ENCODE measurements at places on chromosomes 4 and X.

DNA sequence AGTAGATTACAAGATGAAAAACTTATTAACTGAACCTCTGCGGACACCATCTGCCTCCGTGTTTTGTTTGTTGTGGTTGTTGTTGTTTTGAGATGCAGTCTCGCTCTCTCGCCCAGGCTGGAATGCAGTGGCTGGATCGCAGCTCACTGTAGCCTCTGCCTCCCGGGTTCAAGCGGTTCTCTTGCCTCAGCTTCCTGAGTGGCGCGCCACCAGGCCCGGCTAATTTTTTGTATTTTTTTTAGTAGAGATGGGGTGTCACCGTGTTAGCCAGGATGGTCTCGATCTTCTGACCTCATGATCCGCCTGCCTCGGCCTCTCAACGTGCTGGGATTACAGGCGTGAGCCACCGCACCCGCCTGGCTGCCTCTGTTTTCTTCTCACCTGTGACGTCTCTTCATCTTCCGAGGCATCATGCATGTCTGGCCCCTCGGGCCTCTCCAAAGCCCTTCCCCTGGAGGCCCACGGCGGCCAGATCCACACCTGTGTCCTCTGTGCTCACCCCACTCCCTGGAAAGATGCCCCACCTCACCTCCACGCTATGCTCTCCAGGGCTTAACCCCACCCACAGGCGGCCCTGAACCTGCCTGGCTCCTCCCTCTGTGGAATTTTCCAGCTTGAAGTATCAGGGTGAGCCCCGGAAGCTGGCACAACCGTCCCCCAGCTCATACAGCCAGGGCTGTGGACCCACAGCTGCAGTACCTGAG is 77.0 kb upstream of the MXD4 start:
- no peak for DNase-seq

DNA sequence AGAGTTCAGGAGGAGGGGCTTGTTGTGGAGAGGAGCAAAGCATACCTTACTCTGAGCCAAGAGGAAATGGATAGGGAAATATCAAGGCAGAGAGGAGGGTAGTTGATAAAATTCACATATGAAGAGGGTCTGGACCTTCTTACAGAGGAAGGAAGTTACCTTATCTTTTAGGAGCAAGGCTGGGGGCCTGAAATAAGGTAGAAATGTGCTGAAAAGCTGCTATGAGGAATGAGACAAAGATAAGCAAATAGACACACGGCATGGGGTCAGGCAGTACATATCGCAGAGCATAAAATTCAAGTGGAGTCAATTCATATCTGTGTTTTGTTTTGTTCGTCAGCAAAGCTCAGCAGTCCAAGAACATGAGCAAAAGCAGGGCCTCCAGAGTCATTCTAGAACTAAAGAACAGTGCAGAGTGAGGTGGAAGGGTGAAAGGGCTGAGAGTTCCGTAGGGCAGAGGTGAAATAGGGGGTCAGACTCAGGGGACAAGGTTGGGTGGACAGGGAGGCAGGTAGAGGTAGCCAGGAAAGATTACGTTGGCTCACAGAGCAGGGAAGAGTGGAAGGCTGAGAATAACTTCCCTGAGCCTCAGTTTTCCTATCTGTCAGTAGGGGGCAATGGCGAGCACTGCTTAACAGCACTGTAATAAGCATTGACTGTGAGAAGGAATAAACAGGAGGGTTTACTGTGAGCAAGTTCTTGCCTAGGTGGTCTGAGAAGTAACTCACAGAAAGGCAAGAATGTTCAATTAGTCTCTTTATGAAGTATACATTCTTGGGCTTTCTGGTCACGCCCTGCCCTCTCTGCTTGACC is 9.2 kb downstream of the VSIG4 start:
- DNase-seq: peak; percentile 47

- no peak for DNase-seq
Measured at GRCh38 chr4:158869761-158870160, 100.9 kb downstream of the FNIP2 start.

DNA sequence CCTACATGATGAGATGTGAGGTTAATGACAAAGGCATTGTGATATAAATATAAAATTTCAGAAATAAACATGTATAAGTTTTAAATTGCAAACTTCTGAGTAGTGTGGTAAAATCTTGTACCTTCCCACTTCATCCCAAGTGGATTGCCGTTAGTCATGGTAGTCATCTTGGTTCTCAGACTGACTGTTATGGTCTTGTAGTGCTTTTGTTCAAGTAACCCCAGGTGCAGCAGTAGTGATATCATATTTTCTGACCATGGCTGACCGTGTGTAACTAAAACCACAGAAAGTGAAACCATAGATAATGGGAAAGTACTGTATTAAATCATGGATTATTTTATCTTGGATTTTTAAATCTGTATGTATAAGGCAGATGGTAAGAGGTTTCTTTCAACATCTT is 74.8 kb upstream of the SLIT2 start:
- DNase-seq: no peak

- DNase-seq: no peak
Measured at GRCh38 chrX:146581981-146582712, 227.4 kb upstream of the CXorf51B start.

DNA sequence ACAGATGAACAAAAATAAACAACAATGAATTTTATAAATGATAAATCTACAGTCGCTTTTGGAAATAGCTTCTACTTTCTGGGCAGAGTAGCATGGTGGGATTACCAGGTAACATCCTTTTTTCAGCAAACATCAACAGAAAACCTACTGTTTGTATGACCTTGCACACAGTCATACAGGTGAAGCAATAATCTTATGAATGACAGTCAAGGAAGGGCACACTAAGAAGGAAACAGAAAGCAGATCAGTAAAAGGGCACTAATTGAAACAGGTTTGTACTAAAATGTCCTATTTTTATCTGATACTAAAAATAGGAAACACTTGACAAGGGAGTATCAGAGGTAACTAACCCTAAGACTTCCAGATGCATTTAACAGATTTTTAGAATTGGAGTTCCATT is 108.9 kb downstream of the DLG3 start:
- DNase-seq: no peak

DNA sequence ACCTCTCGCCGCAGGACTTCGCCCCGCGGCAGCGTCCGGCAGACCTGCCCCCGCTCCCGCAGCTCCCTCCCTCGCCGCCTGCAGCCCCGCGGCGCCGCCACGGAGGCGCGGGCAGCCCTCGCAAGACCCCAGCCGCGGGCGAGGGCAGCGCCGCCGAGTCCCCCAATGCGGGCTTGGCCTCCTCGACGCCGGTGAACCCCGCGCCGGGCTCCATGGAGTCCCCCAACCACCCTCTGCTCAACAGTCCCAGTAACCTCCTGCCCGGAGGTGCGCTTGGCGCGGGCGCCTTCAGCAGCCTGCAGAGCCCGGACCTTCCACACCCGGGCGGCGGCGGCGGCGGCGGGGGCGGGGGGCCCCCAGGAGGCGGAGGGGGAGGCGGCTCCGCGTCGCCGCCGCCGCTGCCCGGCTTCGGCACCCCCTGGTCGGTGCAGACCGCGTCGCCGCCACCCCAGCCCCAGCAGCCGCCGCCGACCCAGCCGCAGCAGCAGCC is 1.2 kb downstream of the CPEB2 start:
- peak; percentile 56 for DNase-seq

GRCh38 chrX:8042304-8042703 is 115.1 kb upstream of the PNPLA4 start:
- DNase-seq: no peak

GRCh38 chrX:103376118-103376978 is at the start of gene BEX3:
BEX3 (plus strand) TSS chrX:103376538; CDS start chrX:103377522, 984 bp downstream.
- DNase-seq: peak; percentile 17

- DNase-seq: no peak
Measured at GRCh38 chr4:25043548-25043947, 12.8 kb upstream of the LGI2 start.

GRCh38 chr4:85180533-85180932 is 214.0 kb upstream of the WDFY3 start:
- DNase-seq: no peak

DNA sequence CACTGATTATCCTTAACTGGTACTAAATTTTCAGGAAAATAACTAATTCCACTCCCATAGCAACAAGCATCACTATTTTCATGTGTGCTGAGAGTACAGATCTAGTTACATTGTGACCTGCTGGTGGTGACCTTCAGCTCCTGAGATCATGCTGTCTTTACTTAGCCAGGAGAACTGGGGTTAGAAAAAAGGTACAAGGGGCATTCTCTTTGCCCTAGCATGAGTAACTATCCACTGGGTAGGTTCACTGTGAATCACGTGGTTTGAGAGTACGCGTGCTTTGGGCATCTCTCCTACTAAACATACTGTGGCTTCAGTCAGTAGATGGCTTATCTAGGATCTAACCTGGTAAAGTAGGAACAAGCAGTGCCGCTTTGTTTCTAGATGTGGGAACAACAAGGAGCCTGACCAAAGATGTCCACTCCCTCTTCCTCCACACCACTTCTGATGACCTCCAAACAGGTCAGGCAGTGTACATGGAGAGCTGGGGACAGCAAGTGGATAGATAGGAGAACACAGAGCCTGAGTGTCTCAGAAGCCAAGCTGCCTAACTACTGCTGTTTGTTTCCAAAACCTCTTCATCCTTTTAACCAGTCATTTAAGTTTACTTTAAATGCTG is 90.2 kb downstream of the CBR4 start:
- no peak for DNase-seq

DNA sequence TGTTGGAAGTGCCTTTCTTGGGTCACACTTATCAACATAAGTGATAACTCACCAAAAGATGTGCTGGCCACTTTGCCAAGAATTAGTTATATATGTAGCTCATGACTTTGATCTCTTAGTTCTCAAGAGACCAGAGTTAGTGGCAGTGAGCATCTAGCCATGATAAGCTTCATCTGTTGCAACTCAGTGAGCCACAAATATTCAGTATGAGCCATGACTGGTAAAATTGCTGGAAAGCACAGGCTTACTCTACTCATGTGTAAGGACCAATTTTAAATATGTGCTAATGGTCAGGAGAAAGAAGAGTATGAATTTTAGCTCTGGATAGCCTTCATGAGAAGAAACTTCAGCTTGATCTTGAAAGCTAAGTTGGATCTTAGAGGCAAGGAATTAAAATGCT is 59.4 kb upstream of the TLL1 start:
- no peak for DNase-seq

DNA sequence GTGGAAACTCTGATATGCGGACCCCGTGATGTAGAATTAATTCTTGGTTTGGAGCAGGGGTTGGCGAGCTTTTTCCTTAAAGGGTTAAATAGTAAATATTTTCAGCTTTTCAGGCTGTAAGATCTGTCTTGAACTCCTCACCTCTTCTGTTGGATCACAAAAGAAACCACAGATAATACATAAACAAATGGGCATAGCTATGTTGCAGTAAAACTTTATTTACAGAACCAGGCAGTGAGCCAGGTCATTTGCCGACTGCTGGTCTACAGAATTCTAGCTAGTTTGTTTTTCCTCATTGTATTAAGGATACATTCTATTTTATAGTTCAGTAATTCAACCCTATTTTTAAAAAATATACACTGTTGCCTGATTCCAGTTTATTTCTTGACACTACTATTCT is 116.6 kb downstream of the PAPSS1 start:
- no peak for DNase-seq

DNA sequence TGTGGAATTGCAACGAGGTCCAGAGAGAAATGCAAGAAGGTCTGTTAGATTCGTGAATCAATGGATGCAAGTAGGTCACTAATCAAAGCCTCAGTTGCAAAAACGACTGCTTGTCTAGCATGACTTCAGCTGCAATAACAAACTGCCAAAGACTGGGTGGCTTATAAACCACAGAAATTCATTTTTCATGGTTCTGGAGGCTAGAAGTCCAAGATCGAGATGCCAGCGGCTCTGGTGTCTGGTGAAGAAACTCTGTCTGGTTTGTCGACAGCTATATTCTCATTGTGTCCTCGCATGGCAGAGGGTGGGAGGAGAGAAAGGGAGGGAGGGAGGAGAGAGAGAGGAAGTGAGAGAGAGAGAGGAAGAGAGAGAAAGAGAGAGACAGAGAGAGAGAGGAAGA is 114.7 kb downstream of the MXRA5 start:
- no peak for DNase-seq

DNA sequence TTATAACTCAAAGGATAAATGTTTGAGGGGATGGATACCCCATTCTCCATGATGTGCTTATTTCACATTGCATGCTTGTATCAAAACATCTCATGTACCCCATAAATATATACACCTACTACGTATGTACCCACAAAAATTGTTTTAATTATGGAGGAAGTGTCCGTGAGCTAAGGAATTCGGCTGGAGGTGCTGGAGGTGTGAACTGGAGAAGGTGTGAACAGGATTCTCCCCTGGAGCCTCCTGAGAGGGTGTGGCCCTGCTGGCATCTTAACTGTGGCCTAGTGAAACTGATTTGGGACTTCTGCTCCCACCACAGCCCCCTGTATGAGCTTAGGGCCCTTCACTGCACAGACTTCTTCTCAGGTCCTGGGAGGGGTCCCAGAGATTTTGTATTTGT is 23.4 kb downstream of the PNMA6E start:
- no peak for DNase-seq

DNA sequence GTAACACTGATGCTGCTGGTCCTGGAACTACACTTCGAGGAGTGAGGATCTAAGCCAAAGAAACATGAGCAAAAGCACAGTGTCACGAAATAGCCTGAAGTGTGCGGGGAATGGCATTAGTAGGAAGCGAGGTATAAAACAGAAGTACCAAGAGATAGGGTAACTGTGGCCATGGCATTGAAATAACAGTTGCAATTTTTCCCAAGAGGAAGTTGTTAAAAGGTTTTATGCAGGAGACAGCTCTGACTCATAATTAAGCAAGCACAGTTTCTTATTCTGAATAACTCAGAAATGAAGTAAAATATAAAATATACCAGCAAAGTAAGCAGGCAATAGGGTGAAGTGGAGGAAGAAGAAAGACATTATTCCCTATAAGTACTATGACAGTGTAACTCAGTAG is 90.3 kb upstream of the TMEM150C start:
- DNase-seq: no peak

- no peak for DNase-seq
Measured at GRCh38 chrX:155767051-155767875, 113.9 kb upstream of the VAMP7 start.

DNA sequence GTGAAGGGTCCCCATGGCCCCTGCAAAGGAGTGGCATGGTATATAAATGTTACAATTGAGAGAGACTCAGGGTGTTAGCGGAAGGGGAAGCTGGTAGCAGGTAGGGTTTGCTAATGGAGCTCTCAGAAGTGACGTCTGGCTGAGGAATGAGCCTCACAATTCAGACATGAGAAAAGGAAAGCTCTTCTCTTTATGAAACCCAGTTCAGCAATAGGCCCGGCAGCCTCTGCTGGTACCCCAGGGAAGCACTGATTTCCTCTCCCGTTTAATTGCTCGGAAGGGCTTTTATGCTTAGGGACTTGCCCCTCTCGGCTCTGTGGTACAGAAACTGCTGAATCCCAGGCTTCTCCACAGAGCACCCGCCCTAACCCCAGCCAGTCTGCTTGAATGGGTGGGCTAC is 19.4 kb upstream of the AFAP1 start:
- no peak for DNase-seq

DNA sequence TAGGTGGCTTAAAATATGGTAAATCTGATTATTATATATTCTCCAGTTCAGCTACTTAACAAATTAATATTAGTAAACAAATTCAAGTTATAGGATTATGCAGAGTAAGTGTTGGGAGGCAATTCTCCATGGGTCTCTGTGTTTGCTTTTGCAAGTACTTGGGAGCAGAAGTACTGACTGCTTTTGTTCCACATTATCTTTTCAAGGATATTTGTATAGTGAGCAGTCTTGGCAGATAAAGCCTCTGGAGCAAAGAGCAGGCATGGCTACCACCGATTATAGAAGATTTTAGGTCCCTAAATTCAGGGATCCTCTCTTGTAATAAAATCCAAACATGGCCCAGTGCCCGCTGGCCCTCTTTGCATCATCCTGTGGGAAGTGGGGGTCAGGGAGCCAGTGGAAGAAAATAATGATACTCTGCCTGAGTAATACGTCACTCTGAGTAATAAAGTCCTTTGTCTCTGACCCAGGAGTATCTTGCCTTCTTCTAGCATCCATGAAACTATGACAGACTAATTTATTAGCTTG is 23.2 kb downstream of the NDNF start:
- no peak for DNase-seq

All from T-helper 1 cell (primary cell).